ENCODE measurements at places on chromosomes 6 and 20. TPM values are rescaled to one million over a fixed set of nuclear protein-coding genes. Genes with fewer than 3 reads are reported as not detected.

- no peak overlapping the region for H3K27ac ChIP-seq
- H3K36me3 ChIP-seq: no peaks in the 10 kb centered on the region
- no peak for DNase-seq
- H3K4me1 ChIP-seq: no peaks in the 10 kb centered on the region
Observed at GRCh38 chr6:23036406-23036983, 467.1 kb downstream of the HDGFL1 start.

GRCh38 chr6:52233975-52234823 is 10.1 kb downstream of the IL17F start:
- peaks cover 3% of the 10 kb centered on the region for H3K4me1 ChIP-seq
- H3K27ac ChIP-seq: no peak overlapping the region
- H3K27me3 ChIP-seq: no peaks in the 10 kb centered on the region

DNA sequence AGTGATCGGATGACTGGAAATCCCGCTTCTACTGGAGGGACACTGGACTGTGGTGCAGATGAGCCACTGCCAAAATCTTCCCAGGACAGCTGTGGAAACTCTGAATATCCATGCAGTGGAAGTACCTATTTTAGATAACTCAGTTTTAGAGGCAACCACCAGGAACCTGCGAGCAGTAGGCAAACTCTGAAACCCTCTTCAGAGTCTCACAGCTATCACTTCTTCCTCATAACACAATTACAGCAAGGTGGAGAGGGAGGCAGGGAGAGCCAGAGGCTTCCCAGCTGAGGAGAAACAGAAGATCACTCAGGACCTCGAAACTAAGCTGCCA is 322.8 kb upstream of the NT5E start:
- no peak overlapping the region for H3K4me3 ChIP-seq
- H3K4me1 ChIP-seq: no peaks in the 10 kb centered on the region
- DNase-seq: no peak
- H3K27me3 ChIP-seq: no peaks in the 10 kb centered on the region
- H3K36me3 ChIP-seq: no peaks in the 10 kb centered on the region

DNA sequence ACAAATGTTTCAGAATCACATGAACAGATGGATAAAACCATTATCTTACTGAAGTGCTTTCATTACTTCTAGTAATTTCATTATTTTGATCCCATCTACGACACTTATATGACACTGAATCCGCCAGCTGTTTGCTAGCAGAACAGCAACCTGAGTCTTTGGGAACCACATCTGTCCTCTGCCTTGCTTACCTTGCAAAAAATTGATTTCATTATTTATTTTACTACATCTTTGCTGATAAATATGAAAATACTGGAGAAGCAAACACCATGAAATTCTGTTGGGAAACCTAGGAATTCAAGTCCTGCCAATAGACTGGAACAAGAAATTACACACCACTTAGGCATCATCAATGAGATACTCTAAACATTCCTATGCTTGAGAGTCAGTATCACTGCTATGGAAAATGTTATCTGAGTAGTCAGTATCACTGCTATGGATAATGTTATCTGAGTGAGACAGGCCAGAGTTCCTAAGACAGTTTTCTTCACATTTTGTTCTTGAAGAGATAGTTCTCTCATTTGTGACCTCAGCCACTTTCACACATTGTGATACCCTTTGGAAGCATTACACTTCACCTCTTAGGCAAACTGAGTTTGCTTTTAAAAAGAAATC is 91.9 kb downstream of the PDE10A start:
- no peak for DNase-seq
- H3K4me1 ChIP-seq: no peaks in the 10 kb centered on the region
- H3K27me3 ChIP-seq: no peaks in the 10 kb centered on the region

NHLRC1 gene
- 0.11 TPM for total RNA-seq

GRCh38 chr6:128616342-128616741 is 95.9 kb upstream of the PTPRK start:
- DNase-seq: no peak
- no peaks in the 10 kb centered on the region for H3K36me3 ChIP-seq
- no peaks in the 10 kb centered on the region for H3K4me1 ChIP-seq
- H3K27me3 ChIP-seq: no peaks in the 10 kb centered on the region
- no peak overlapping the region for H3K27ac ChIP-seq

DNA sequence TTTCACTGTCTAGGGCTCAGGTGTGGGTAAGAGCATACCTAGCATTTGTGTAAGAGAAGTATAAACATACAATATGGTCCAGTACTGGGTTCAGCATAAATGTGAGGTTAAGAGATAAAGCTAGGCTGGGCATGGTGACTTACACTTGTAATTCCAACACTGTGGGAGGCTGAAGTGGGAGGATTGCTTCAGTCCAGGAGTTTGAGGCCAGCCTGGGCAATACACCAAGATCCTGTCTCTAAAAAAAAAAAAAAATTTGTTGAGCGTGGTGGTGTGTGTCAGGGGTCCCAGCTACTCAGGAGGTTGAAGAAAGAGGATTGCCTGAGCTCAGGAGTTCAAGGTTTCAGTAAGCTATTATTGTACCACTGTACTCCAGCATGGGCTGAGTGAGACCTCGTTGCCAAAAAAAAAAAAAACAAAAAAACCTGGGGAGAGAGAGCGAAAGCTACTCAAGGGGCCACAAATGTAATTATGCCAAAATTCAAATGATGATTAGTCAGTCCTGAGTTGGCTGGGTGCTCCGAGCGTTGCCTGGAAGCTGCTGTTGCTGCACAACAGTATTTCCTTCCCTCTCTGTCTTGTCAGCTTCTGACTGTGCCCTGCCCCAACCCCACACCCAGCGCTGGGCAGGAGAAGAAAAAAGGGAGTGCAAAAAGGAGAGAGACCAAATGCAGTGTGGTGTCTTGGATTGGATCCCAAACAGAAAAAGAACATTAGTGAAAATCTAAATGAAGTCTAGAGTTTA is 24.0 kb downstream of the CMTR1 start:
- H3K36me3 ChIP-seq: peaks cover 96% of the 10 kb centered on the region
- no peak for DNase-seq
- H3K4me1 ChIP-seq: no peaks in the 10 kb centered on the region

DNA sequence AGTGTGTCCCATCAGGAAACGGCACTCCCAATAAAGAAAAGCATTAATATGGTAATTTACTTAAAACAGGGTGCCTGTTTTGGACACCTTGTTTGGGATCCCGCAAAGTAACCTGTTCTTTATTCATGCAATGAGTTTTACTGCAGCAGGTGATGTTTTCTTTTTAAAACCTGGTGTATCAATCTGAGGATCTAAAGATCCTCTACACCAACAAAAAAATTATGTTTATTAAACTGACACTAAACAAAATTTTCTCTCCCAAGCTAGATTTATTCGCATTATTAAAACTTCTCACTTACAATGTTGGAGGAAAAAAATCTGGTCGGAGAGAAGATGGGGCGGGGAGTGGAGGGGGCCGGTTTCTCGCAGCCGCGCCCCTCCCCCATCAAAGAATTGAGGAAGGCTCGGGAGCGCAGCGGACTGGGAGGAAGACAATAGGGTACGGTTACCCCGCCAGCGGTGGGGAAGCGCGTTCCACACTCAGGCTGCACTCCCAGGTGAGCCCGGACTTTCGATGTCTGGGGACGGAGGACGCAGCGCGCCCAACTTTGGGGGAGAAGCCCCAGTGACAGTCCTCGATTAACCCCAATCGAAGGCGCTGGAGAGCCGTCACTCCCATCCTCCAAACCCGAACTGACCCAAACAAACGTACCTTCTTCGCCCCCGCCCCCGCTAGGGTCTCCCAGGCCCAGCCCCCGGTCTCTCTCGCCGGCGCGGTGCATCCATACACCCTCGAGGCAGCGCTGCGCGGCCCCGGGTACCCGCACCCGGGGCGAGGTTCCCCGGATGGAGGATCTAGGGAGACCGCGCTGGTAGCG is 1.3 kb downstream of the CD24 start:
- no peak overlapping the region for H3K27ac ChIP-seq
- peaks cover 28% of the 10 kb centered on the region for H3K27me3 ChIP-seq
- H3K4me3 ChIP-seq: no peak overlapping the region
- peaks cover 21% of the 10 kb centered on the region for H3K4me1 ChIP-seq
- no peaks in the 10 kb centered on the region for H3K36me3 ChIP-seq

GRCh38 chr6:47111685-47112084 is 69.6 kb upstream of the ADGRF1 start:
- no peaks in the 10 kb centered on the region for H3K36me3 ChIP-seq
- no peak overlapping the region for H3K4me3 ChIP-seq
- H3K27me3 ChIP-seq: no peaks in the 10 kb centered on the region
- no peak overlapping the region for H3K27ac ChIP-seq
- no peaks in the 10 kb centered on the region for H3K4me1 ChIP-seq
- DNase-seq: no peak

- no peaks in the 10 kb centered on the region for H3K27me3 ChIP-seq
- no peak overlapping the region for H3K27ac ChIP-seq
- H3K4me3 ChIP-seq: no peak overlapping the region
- no peak for DNase-seq
Observed at GRCh38 chr6:108323710-108324466, 29.0 kb downstream of the AFG1L start.

GINS1 gene
- 0.08 TPM for total RNA-seq

DNA sequence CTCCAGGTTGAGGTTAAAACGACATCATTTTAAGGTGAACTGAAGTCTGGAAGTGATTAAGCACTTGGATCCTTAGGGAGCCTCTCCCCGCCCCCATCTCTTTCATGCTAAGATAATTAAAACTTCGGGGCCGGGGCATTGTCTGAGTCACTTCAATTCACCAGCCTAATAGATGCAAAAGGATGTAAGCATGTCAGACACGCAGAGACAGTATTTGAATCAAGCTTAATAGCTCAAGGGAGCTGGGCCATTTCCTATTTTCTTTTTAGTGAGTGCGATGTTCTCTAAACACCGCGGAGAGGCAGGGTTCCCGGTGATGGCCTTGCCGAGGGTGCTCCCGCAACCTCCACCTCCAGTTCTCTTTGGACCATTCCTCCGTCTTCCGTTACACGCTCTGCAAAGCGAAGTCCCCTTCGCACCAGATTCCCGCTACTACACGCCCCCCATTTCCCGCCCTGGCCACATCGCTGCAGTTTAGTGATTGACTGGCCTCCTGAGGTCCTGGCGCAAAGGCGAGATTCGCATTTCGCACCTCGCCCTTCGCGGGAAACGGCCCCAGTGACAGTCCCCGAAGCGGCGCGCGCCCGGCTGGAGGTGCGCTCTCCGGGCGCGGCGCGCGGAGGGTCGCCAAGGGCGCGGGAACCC is 516 bp upstream of the IRF4 start:
- H3K4me3 ChIP-seq: peak overlapping the region; percentile 80
- H3K27me3 ChIP-seq: no peaks in the 10 kb centered on the region
- H3K36me3 ChIP-seq: peaks cover 7% of the 10 kb centered on the region

NTSR1 gene
- total RNA-seq: 0.55 TPM

DNA sequence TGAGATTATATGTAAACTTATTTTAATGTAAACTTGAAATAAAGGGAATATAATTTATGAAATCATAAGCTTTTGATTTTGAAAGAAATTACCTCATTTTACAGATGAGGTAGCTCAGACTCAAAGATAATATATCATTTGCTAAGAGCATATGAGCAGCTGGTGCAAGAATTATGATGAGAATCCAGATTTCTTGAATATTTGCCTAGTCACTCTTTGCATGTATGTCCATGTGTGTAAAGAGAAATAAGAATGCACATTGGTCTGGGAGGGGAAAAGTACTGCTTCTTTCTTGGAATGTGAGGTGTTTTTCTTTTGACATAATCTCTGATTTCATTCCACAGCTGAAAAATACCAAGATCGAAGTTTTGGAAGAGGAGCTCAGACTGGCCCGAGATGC is 11.1 kb upstream of the SNRNP48 start:
- no peak overlapping the region for H3K4me3 ChIP-seq
- H3K27ac ChIP-seq: no peak overlapping the region
- H3K4me1 ChIP-seq: no peaks in the 10 kb centered on the region
- DNase-seq: no peak
- peaks cover 17% of the 10 kb centered on the region for H3K27me3 ChIP-seq

NFATC2 gene
- 32.5 TPM for total RNA-seq

GRCh38 chr6:116596815-116597214 is 19.5 kb upstream of the RSPH4A start:
- no peaks in the 10 kb centered on the region for H3K27me3 ChIP-seq
- no peak for DNase-seq
- H3K4me3 ChIP-seq: no peak overlapping the region
- H3K27ac ChIP-seq: no peak overlapping the region

NINL gene
- total RNA-seq: 4.0 TPM
